Pancreas (tissue), 10 donors: ENCODE measurements at places on chromosomes 6 and 20.

- DNase-seq, result no peak
Measured at GRCh38 chr20:23374441-23374840, 12.5 kb downstream of the GZF1 start.

DNA sequence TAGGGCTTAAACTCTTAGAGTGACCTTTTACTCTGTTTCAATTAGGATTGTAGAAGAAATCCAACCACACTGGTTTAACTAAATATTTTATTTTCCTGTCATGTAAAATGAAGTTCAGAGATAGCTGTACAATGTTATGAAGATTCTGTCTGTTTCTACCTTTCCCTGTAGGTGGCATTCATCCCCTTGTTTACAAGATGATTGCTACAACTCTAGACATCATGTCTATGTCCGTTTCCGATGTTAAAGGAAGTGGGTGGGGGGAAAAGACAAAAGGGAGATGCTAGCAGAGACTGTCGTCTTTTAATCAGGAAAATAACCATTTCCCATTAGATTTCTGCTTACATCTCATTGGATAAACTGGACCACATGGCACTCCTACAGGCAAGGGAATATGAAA, 30.9 kb upstream of the RIMS1 start:
- DNase-seq, result no peak

DNA sequence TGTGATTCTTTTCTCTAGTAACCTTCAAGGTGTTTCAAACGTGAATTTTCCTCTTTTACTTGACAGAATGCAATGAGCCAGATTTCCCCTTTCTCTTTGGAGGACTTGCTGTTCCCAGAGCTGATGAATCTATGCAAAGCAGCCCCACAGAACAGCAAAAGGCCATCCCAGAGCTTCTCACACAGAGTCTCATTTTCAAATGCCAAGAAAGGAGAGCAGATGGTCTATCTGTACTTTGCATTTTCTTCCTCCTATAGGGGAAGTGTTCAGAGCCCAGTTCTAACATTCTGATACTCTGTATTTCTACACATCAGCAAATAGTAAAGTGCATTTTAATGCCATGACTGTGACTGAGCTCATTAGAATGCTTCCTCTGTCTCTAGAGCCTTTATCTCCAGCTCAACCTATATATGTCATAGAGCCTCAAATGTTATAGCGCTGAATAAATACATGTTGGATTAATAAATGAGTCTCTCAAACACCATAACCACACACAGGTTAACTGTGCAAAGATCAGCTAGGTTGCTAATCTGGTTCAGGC, 81.8 kb upstream of the EYA4 start:
- no peak for DNase-seq

DNA sequence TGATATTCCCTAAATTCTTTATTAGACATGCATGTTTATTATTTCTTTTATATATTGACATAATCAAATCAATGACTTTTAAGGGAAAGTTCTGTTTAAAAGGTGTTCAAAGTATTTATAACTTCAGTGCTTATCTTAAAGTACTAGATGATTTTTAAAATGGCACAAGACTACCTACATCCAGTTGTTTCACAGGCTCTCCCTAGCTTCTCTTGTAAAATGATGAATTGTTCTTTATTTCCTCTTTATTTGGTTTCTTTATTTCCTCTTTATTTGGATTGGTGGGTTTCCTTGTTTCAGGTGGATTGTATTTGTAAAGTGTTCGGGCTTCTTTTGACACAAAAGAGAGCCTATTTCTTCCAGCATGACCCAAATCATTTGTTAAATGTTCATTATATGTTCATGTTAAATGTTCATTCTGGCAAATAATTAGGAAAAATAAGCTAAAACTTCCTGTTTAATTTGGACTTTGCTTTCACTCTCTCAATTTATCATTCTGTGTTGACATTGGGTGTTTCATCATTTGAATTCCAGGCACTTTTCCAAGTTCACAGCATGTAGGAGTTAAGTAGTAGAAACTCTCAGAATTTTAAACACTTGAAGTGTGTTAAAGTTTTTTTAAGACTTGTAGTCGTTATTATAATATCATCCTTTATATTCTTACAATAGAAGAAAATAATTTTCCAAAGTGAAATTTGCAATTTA, 24.6 kb downstream of the MLIP start:
- DNase-seq, result no peak

DNA sequence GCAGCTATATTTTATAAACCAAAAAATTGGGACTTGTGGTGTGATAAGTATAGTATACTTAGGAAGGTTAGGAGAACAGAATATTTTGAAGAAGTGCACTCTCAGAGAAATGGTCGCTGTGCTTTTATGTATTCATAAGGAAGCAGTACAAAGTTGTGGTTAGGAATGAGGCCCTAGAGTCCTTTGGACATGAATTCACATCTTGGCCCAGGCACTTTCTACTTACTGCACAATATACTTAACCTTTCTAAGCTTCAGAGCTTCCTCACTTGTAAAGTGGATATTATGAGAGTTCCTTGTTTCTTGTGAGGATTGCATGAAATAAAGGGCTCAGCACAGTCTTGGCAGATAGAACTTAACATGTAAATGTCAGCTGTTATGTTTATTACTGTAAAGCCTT, 21.0 kb upstream of the SERINC3 start:
- no peak for DNase-seq
